ENCODE measurements at places on chromosomes 16 and 17. TPM values are rescaled to one million over a fixed set of nuclear protein-coding genes. Genes with fewer than 3 reads are reported as not detected.
A peak's percentile ranks its signal among the peaks of the same experiment; 100 is the strongest.

GRCh38 chr17:77616254-77616731, 342.2 kb upstream of the TNRC6C start:
- DNase-seq: peak; percentile 45

DNA sequence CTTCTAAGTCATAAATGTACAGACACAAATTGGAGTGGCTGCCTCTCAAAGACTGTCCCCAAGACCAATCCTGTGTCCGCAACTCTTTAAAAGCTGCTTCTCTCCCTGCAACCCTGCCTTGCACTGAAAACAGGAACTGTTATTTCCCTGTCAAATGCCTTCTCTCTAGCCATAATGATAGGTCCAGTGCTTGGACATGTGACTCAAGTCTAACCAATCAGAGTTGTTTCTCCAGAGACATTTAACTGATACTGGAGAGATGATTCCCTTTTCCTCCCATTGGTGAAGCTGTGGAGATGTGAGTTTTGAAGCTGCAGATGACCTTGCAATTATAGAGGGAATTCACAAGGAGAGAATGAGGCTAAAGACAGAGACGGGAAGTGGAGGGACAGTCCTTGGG, 253.3 kb upstream of the CDH5 start:
- no peak for DNase-seq

GRCh38 chr17:42937712-42938596, 26.3 kb downstream of the AARSD1 start:
- DNase-seq: peak; percentile 80

GRCh38 chr16:14306485-14307058, 235.5 kb downstream of the MRTFB start:
- DNase-seq: no peak

DNA sequence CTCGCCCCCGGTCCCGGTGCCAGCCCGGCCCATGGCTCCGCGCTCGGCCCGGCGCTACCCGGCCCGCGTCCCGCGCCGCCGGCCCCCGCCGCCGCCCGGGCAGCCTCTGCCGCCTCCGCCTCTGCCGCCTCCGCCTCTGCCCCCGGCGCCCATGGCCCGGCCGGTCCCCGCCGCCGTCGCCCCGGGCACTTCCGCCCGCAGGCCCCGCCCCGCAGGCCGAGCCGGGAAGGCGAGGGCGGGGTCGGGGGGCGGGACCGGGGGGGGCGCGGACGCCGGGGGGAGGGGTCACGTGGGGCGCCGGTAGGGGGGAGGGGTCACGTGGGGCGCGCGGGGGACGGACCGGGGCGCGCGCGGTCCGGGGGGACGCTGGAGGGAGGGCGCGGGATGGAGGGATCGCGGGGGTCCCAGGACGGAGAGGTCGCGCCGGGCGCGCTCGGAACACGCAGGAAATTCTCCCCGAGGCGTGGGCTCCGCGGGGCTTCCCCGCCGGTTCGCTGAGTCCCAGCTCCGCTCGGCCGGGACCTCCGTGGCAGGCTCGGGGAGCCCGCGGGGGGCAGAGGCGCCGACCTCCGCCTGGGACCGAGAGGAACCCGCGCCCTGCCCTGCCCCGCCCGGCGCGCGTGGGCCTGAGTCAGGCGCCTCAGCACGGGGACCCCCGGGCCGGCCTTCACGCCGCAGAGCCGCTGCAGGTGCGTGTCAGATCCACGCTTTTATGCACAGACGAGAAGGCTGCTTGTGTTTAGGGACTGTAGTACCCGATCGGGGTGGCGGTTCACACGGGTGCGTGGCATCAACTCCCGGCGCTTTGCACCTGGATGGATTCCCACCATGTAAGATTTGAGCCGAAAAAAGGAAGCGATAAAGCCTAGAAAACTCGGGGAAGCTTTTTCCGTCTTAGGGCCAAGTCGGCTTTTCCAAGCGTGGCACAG, at the start of gene PGAP6:
Gene PGAP6 (minus strand): TSS at position 190 of the 929 bp plus-strand sequence. CDS start 157 bp downstream, at position 33.
- DNase-seq: peak; percentile 84

TAT gene
- total RNA-seq: not detected

MARVELD3 gene
- not detected for total RNA-seq

- DNase-seq: no peak
Measured at GRCh38 chr16:11893571-11893970, 22.2 kb downstream of the GSPT1 start.

- peak; percentile 92 for DNase-seq
Measured at GRCh38 chr17:75764711-75765421, at the start of gene GALK1. GALK1 (minus strand) TSS chr17:75765192; CDS start chr17:75765136, 56 bp downstream.

DNA sequence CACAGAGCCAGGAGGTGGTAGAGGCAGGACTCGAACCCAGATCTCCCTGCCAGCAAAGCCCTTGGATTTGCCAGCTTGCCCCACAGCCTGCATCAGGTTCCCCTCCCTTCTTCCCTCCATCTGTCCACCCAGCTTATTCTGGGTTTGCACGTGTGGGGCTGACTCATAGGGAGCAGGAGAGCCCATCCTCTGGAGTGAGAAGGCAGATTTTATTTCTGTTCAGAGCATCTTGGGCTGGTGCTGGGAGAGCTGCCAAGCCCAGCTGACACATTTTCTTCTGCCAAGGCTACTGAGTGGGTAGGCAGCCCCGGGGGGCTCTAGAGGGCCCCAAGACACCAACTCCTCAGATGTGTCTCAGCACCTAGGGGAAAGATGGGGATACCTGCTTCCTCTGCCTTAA, 106.3 kb upstream of the CRHR1 start:
- peak; percentile 20 for DNase-seq

DNA sequence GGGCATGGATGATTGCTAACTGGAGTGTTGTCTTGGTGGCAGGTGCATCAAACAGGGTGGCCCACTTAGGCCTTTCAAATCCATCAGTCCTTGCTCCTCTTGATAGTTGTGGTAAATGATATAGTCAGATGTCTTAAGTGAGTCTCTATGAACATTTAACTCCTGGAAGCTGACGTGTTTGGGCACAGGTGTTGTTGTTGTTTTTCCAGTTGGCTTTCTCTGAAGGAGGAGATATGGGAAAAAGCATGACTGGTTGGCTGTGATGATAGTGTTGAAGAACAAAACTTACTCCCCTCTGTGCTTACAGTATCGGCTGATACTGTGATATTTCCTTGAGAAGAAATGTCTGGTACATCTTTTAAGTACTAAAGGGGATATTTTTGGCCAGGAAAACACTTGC, 18.0 kb downstream of the TNRC6A start:
- no peak for DNase-seq

DNA sequence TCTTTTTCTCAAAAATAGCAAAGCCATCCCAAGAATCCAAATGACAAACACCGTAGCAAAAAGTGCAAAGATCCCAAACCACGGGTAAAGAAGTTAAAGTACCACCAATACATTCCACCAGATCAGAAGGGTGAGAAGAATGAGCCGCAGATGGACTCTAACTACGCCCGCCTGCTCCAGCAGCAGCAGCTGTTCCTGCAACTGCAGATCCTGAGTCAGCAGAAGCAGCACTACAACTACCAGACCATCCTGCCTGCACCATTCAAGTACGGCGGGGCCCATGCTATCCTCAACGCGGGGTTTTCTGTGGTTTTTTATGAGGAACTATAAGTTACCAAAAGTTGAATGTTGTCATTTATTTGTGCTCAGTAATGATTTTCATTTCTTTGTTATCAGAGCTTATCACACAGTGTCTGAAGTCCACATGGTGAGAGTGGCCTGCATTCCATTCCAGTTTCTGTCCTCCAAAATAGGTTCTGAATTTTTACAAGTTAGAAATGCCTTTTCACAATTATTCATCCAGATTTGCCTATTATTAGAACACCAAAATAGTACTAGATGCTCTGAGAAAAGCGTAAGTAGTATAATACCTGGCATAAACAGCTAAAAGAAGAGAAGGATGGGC, 169.2 kb downstream of the MRTFB start:
- DNase-seq: peak; percentile 5

DNA sequence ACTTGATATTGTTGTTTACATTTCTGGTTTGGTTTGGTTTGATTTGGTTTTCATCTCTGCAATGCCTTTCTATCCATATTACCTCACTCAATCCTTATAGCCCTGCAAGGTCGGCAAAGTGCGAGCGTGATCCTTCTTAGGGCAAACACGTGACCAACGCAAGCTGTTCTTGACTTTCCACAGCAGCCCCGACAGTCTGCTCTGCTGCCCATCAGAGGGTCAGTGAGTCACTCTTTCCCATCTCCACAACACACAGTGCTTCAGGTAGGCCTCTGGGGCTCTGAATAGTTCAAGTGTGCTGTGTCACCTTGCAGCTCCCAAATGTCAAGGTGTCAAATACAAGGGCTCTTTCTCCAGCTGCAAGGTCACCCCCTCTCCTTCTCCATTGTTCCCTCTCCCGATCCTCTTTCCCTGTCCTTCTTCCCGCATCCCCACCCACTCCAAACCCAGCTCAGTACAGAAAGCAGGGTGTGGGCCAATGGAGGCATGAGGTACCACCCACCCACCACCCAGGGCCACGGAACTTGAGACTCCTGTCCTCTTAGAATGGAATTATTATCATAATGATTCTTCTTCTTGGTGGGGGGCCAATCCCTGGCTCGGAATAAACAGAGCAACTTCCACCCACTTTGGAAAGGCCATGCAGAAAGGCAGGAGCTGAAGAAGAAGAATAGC, 139.7 kb downstream of the SLC39A11 start:
- no peak for DNase-seq

CLEC18B gene
- total RNA-seq: 0.22 TPM

HSDL1 gene
- 19.9 TPM for total RNA-seq

GFOD2 gene
- 17.5 TPM for total RNA-seq

- no peak for DNase-seq
Measured at GRCh38 chr17:34711646-34712045, 132.3 kb downstream of the TMEM132E start.

AANAT gene
- not detected for total RNA-seq

HAS3 gene
- 0.43 TPM for total RNA-seq

PIPOX gene
- total RNA-seq: not detected

KRT13 gene
- total RNA-seq: not detected

- no peak for DNase-seq
Measured at GRCh38 chr17:78738278-78738677, 43.8 kb downstream of the CYTH1 start.

DNA sequence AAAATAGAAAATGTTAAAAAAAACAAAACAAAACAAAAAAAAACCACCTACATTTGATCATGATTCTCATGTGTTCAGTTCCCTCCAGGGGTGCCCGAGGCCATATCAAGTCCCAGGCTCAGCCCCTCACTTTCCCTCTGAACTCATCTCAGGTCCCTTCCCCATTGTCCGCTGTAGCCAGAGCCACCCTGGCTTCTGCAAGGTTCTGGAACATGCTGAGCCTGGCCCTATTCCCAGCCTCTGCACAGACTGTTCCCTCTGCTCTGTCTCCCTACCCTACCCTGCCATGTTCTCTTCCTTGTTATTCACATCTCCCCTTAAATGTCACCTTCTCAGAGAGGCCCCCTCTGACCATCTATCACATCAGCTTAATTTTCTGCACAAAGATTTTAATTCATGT, 46.9 kb downstream of the TK2 start:
- peak; percentile 32 for DNase-seq

PRSS33 gene
- total RNA-seq: not detected

PIEZO1 gene
- 294 TPM for total RNA-seq

DNA sequence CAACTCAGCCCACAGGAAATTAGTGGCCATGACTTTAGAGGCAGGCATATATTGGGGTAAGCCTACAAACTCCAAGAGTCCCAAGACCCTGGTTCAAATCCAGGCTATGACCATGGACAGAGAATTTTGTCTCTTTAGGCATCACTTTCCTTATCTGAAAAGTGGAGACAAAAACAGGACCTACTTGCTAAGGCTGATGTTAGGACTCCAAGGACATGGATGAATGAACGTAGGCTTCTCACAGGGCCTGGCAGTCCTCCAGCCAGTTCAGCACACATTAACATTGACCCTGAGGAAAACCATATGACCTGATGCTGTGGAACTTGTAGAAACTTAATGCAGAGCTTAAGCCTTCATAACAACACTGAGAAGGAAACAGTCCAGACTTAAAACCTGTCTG, 1.4 kb downstream of the FKBP10 start:
- peak; percentile 64 for DNase-seq

DNA sequence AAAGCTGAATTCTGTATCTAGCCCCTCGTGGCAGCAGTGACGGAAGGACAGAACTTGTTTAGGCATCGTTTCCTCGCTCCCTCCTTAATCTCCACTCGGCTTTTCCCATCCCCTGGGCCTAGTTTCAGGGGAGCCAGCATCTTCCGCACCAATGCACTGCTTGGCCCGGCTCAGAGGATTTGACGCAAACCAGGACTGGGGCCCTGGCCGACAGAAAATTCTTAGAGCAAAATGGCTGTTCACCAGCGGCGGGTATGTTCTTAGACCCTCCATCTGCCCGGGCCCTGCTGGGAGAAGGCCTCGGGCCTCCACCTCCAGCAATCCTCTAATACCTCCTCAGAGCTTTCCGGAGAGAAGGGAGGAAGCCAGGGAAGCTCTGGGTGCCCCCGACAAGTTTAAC, 54.6 kb downstream of the TBC1D16 start:
- DNase-seq: no peak

CCL4 gene
- total RNA-seq: not detected

DNA sequence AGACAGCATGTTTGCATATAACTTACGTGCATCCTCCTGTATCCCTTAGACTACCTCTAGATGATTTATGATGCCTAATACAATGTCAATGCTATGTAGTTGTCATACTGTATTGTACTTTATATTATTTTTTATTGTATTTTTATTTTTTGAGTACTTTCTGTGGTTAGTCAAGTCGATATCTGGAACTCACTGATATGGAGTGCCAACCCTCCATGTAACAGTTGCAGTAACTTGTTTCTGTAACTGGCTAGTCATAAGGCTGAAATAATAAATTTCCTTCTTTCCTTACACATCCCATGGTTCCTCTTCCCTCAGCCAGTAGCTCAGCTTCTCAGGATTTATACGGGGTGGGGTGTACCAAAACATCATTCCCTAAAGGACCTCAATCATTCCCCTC, 23.5 kb downstream of the MPHOSPH6 start:
- DNase-seq: no peak

GRCh38 chr17:45953561-45953960, 45.5 kb upstream of the STH start:
- peak; percentile 18 for DNase-seq

- no peak for DNase-seq
Measured at GRCh38 chr16:74463888-74464287, 42.6 kb upstream of the CLEC18B start.

DNA sequence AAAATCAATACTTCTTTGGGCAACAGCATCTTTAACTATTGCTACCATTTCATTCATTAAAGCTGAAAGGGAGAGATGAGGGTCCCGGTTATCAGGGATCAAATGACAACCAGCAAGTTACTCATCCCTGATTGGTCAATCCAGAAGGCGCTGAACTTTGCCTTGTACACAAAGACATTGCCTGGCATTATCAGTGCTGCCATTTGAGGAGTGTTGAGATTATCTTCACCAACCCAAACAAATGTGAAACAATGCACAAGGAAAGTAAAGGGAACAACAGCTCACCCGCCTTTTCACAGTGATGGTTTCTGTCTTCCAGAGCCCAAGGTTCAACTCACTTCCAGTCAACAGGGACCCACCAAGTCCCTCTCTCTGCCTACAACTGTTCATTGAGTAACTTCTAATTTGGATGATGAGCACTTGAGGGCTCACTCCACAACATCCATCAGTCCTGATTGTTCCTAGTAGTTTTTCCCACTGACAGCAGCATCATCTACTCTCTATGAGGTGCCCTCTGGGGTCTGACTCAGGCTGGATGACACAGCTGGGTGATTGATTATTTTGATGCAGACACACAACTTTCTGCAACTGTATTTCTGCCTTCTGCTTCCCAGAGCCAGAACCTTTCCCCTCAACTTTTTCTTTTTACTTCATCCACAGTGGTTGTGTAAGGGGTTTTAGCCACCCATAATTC, 32.0 kb downstream of the LYRM9 start:
- DNase-seq: no peak

- peak; percentile 20 for DNase-seq
Measured at GRCh38 chr17:34222722-34223497, 32.2 kb upstream of the CCL2 start.

All from GM23248 (cell line).